ENCODE measurements at places on chromosomes 12 and 14. TPM values are rescaled to one million over a fixed set of nuclear protein-coding genes. Genes with fewer than 3 reads are reported as not detected.

KLHL33 gene
- polyA plus RNA-seq = not detected

GZMH gene
- polyA plus RNA-seq = not detected

FGD4 gene
- 7.9 TPM for polyA plus RNA-seq

SLC4A8 gene
- 1.1 TPM for polyA plus RNA-seq

CISTR gene
- not detected for polyA plus RNA-seq

PLEKHD1 gene
- polyA plus RNA-seq = 0.01 TPM

TBX5 gene
- polyA plus RNA-seq = not detected

RHOJ gene
- 0.26 TPM for polyA plus RNA-seq

KRT71 gene
- not detected for polyA plus RNA-seq

DAAM1 gene
- 32.7 TPM for polyA plus RNA-seq

CBLN3 gene
- 1.6 TPM for polyA plus RNA-seq
